ENCODE measurements at places on chromosomes 12 and 14.

- DNase-seq, result peak; percentile 67
Observed at GRCh38 chr12:52213564-52214420, 19.3 kb upstream of the KRT7 start.

DNA sequence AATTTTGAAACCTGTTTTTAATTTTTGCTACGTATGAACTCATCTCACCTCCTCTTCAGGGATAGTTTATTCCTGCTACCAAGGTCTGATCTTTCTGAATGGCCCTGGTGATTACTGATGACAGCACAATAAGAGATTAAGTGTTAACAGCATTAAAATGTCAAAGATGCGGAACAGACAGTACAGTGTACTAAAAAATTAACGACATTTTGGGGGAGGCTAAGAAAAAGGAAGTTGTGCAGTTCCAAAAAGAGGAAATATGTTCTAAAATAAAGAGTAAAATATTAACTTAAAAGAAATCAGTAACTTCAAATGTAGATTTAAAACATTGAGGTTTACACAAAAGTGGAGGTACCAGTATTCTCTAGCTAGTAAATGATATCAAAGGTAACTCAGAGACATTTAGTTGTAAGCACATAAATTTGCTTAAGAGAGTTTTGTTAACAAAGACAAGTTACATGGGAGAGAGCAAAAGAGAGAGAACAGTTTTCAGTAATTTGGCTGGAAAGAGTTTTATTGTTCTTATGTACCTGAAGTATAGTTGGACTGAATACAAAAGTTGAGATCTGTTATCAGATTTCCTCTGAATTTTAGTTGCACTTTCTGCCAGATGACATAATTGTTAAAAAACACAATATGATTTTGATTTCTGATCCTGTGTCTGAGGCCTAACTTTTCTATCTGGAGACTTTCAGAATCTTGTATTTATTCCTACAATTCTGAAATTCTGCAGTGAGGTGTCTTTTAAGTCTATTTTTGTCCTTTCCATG lies 4.2 kb upstream of the CLECL1 start:
- no peak for DNase-seq

DNA sequence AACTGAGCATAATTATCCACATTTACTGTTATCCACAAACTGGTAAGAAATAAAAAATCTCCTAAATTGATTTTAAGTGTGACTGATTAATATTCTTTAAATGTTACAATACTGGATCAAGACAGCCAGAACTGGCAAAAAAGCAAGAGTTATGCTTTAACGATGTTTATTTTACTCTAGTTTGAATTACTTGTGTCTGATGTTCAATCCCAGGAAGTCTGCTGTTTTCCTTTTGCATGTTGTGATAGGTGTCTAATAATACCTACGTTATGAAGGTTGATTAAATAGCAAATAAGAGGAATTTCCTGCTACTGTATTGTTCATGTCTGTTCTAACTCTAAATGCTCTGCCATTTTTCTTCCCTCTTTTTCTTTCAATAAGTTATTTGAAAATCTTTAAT lies 34.4 kb upstream of the OTOGL start:
- no peak for DNase-seq

- no peak for DNase-seq
Observed at GRCh38 chr14:54981698-54982097, 45.2 kb downstream of the WDHD1 start.

GRCh38 chr14:68695326-68695768 lies 97.5 kb downstream of the ZFP36L1 start:
- no peak for DNase-seq

- no peak for DNase-seq
Observed at GRCh38 chr12:84397263-84397662, 515.3 kb downstream of the SLC6A15 start.

GRCh38 chr14:74504874-74505720 lies 11.5 kb downstream of the ISCA2 start:
- DNase-seq, result no peak

DNA sequence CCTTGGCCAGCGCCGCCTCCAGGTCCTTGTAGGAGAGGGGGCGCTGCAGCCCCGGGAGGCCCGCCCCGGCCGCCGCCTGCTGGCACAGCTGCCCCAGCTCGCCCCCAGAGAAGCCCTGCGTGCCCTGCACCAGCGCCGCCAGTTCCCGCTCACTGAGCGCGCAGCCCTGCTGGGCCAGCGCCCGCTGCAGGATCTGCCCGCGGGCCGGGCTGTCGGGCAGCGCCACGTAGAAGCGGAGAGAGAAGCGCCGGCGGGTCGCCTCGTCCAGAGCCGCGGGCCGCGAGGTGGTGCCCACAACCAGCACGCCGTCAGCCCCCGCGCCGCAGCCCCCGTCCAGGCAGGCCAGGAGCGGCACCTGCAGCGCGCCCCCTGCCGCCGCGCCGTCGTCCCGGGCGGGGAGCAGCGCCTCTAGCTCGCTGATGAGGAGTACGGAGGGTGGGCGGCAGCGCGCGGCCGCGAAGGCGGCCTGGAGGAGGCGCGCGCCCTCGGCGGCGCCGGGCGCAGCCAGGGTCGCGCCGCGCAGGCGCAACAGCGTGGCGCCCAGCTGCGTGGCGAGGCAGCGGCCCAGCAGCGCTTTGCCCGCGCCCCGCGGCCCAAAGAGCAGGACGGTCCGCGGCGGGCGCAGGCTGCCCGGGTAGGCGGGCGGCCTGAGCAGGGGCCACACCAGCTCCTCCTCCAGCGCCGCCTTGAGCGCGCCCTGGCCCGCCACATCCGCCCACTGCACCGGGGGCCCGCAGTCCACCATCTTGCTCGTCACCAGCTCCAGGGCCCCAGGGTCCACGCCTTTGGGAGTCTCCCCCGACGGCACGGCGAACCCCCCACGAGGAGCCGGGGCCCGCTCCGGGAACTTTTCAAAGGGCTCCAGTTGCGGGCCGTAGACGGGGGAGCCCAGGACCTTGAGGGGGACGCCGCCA lies 27.7 kb downstream of the FIGNL2 start:
- DNase-seq, result peak; percentile 9

- no peak for DNase-seq
Observed at GRCh38 chr14:89614009-89614691, 197.1 kb upstream of the FOXN3 start.

GRCh38 chr14:96727980-96728717 lies 69.0 kb upstream of the VRK1 start:
- no peak for DNase-seq

DNA sequence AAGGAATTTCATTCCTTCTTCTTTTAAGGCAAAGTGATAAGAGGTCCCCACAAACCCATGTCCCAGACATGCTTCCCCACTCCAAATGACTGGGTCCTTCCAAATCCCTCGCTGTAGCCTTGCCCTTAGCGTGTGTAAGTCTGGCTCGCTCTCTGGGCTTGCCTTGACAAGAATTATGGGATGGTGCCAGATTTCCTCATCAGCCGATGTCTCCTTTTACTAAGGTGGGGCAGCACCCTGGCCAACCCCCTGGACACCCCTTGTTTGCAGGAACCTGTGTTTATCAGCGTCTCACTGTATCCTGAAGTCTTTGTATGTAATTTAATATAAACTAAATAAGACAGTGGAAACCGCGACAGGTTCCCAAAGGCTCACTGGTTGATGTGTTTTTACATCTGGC lies 493.3 kb downstream of the EGLN3 start:
- no peak for DNase-seq

GRCh38 chr12:21697904-21698630 lies 40.4 kb upstream of the LDHB start:
- no peak for DNase-seq

- no peak for DNase-seq
Observed at GRCh38 chr12:46299851-46300250, 31.0 kb upstream of the SLC38A1 start.

GRCh38 chr12:64968989-64969819 lies 144.8 kb downstream of the TBC1D30 start:
- DNase-seq, result no peak
